ENCODE measurements at places on chromosomes 12 and 14. TPM values are rescaled to one million over a fixed set of nuclear protein-coding genes. Genes with fewer than 3 reads are reported as not detected.

Gene CMA1
- not detected for total RNA-seq

Gene ALX1
- total RNA-seq, result not detected

Gene ASIC1
- 3.3 TPM for total RNA-seq

Gene SPTSSA
- 16.3 TPM for total RNA-seq

Gene AGAP2
- total RNA-seq, result 0.02 TPM

Gene SCN8A
- total RNA-seq, result 2.4 TPM

Gene OR4Q3
- not detected for total RNA-seq

Gene STRAP
- 99.7 TPM for total RNA-seq

Gene FIGNL2
- 0.29 TPM for total RNA-seq

Gene BAZ1A
- total RNA-seq, result 31.3 TPM

Gene RNASE3
- not detected for total RNA-seq

Gene KRT72
- total RNA-seq, result not detected

Gene TAMALIN
- 3.3 TPM for total RNA-seq

Gene CDKL1
- 0.07 TPM for total RNA-seq

Gene PRB2
- total RNA-seq, result not detected

Gene SMIM41
- not detected for total RNA-seq

Gene KRT6C
- total RNA-seq, result not detected

Gene TIMELESS
- total RNA-seq, result 13.8 TPM

Gene SMCO2
- total RNA-seq, result not detected

Gene CD163L1
- 8.8 TPM for total RNA-seq

Gene POU6F1
- total RNA-seq, result 1.0 TPM

Gene B3GNT4
- 0.22 TPM for total RNA-seq

Gene DIP2B
- 23.1 TPM for total RNA-seq

Gene RHOJ
- 1.1 TPM for total RNA-seq
